ENCODE measurements at places on chromosomes 5 and 9.

DNA sequence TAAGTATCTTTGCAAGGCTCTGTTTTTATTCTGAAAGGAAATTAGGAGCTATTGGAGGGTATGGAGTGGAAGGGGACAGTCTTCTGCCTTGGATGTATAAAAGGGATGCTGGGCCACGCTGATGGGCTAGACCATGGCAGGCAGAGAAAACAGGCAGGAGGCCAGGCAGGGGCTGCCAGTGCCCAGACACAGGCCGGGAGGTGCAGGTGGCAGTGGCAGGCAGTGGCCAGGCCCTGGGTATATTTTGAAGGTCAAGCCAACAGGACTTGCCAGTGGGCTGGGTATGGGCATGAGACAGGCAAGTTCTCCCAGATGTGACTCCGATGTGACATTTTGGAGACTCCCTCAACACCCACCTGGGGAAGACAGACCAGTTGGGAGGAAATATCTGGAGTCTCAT, 131.9 kb downstream of the KCNIP1 start:
- DNase-seq = no peak

DNA sequence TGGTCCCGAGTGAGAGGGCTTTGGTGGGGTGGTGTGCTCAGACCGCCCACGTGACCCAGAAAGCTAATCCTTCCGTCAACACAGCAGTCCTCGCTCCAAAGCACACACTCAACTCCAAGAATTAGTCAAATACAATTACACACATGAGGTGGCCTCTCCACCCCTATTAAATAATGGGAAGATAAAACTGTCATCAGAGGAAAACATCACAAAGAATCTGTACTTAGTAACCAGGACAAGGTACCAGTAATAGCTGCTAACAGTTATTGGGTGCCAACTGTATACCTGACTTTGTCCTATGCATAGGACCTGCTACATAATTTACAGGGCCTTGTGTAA, 222.8 kb downstream of the HSPA4 start:
- DNase-seq = no peak

- DNase-seq = no peak
Observed at GRCh38 chr5:33362915-33363314, 77.8 kb upstream of the TARS1 start.

GRCh38 chr9:137920753-137921152, 43.2 kb downstream of the CACNA1B start:
- DNase-seq = no peak

DNA sequence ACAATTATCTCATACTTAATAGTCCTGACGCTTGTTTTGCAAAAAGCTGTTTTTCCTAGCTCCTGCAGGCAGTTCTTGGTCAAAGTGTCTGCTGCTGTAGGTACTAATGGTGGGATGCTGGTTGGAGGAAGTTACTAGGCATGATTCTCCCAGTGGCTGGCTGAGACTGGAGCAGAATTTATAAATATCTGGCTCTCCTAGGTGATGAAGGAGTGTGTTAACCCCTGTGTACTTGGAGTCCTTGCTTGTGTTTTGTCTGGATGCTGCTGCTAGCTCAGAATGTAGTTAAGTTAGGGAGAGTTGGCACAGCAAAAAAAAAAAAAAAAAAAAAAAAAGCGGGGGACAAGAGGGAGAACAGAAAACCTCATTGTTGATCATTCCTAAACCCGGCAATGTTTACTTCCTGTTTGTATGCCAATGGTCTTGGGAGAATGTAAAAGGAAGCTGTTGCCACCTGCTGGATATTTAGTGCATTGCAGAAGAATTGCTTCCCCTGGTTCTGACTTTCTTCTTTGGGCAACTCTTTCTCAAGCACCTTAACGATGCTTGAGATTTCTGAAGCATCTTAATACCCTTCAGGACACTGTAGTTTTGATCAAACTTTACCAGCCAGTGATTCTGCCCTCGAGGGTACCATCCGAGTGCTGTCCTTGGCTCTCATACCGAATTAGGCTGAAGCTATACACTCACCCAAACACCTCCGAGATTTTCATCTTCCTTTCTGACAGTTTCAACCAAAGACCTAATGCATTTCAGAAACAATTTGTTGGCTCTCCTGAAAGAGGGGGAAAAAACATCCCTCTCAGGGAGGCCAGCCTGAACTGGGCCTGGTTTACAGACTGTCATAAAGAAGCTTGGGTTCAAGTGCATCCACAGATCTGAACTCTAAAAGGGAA, 71.7 kb upstream of the WWC1 start:
- peak; percentile 55 for DNase-seq

GRCh38 chr9:121252104-121252851, 15.7 kb upstream of the GSN start:
- no peak for DNase-seq

DNA sequence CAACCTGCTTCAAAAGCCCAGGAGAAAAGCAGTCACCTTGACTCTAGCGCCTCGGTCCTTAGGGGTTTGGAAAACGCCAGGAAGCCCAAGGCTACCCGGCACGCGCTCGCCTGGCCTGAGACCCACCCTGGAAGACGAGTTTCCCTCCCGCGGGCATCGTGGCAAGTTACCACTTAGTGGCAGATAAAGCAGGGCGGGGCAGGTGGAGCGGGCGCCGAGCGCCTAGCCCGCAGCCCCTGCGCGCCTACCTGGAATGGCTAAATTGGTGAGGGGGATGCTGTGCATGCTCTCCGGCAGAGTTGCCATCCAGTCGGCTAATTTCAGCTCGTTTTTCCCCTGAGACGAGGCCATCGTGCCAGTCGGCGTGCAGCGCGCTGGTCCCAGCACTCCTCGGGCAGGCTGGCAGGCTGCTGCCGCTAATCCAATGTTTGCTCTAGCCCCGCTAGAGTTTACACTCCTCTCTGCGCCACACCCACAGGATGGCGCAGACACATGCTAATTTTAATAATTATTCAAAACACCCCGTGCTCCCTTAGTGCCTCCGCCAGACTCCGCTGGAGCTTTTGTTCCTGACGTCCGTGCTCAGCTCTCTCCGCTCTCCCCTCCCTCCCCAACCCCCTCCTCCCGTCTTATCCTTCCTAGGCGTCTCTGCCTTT, at the start of gene PLCXD3:
PLCXD3 (minus strand) TSS at position 426 of the 656 bp plus-strand sequence; CDS start at position 351, 75 bp downstream.
- no peak for DNase-seq

- no peak for DNase-seq
Observed at GRCh38 chr9:134367791-134368490, 41.7 kb downstream of the RXRA start.

GRCh38 chr5:55920784-55921183, 69.6 kb downstream of the IL31RA start:
- DNase-seq = no peak

DNA sequence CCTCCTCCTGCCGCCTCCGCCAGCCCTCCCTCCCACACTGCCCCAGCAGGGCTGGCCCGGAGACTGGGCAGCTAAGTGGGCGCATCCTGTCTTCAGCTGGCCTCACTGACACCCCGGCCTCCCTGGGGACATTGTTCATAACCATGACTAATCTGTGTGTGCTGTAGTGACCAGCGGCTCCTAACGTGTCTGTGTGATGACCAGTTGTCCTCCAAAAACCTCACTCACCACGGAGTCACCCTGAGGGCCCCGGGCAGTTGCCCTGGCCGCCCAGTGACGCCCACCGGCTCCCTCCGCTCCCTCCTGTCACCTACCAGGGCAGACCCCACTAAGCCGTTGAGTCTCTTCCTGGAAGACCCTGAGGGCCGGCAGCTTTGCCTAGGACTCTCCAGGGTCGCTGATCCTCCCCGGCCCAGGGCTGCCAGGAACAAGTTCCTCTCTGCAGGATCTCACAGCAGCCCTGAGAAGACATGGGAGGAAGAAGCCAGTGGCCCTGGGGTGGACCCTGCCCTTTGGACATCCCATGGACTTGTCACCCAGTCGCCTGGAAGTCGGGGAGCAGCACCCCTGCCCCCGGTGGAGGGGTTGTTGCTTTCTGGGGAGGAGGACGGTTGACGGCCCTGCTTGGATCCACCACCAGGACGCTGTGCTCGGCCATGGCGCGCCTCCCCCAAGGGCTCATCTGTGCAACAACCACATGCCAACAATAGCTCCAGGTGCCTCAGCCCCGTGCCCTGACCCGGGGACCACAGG, 110.2 kb upstream of the LMX1B start:
- DNase-seq = no peak

GRCh38 chr5:66757219-66757833, 161.1 kb downstream of the MAST4 start:
- DNase-seq = peak; percentile 60

DNA sequence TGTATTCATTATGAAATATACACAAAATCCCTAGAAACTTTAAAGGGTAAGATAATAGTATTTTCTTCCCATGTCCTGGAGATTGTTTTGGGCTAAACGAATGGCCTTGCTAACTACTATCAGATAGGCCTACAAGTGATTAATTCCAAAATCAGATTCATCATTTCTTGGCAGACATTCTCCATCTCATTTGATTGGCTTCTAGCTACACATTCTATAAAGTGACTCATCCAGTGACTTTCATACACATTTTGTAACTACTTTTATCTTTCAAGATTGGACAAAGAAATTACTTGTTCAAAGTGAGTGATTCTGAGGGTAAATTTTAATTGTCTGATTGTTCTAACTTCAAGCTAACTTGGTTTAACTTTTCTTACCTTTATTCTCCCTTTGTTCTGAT, 93.3 kb downstream of the RAPGEF6 start:
- no peak for DNase-seq

- no peak for DNase-seq
Observed at GRCh38 chr5:105993027-105993426, 1677.7 kb downstream of the EFNA5 start.

- DNase-seq = peak; percentile 82
Observed at GRCh38 chr9:127199001-127199791, 65.4 kb upstream of the GARNL3 start.

- DNase-seq = no peak
Observed at GRCh38 chr5:143174714-143175398, 228.6 kb downstream of the NR3C1 start.

DNA sequence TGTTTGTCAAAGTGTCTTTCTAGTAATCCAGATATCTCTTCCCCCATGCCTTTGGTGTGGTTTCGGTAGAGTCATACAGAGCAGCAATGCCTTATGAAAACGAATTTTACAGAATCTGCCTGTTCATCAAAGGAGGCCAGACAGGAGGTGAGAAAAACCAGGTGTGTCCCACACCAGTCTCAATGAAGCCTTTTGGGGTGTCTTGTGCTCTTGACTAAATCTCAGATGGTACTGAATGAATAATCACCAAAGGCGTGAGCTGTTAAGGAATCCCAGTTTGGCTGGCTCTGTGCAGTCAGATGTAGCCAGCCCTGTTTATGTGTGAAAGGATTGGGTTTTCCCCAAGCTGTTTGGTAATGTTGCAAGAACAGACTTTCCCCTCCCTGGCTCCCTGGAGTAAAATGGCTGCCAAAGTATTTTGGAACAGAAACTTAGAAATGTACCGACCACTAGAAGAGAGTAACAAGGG, 70.8 kb upstream of the CDKN2B start:
- peak; percentile 77 for DNase-seq

DNA sequence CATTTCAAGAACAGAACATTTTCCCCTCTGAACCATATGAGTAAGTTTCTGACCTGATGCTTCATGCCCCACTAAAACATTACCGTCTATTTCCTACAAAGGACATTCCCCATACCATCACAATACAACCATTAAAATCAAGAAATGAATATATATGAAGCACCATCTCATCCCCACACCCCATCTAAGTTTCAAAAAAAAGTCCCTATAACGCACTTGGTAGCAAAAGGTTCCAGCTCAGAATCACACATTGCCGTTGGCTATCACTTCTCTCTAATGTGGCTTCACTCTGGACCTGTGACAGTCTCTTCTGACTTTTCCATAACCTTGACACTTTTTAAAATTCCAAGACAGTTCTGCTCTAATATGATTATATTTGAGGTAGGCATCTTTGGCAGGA, 5.9 kb downstream of the EMB start:
- no peak for DNase-seq

DNA sequence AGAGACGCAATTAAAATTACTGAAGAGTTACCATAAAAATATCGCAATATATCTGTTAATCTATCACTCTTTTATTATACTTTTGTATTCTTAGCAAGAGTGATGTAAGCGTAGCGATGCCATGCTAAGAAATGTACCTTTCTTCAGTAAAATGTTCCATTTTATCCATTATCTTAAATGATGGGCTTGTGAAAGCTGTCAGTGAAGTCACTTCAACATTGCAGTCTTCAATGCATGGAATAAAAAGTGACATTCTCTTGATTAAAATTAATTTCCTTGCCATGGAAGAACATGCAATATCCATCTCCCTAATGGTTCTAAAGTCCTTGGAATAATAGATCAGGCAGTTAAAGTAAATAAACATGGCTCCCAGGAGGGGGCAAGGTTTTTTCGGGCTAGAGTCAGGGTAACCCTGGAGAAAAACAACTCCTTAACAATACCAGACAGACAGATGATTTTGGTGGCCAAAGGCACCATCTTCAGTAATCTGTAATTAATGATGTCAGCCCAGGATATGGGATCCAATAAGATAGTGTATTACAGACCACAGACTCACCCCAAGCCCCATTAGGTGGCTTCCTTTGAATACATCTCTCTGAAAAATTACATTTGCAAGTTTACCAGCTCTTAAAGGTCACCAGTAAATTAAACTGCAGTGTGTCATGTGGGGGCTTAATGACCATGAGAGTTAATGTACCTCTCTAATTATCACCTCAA, 677.1 kb downstream of the DTWD2 start:
- no peak for DNase-seq

DNA sequence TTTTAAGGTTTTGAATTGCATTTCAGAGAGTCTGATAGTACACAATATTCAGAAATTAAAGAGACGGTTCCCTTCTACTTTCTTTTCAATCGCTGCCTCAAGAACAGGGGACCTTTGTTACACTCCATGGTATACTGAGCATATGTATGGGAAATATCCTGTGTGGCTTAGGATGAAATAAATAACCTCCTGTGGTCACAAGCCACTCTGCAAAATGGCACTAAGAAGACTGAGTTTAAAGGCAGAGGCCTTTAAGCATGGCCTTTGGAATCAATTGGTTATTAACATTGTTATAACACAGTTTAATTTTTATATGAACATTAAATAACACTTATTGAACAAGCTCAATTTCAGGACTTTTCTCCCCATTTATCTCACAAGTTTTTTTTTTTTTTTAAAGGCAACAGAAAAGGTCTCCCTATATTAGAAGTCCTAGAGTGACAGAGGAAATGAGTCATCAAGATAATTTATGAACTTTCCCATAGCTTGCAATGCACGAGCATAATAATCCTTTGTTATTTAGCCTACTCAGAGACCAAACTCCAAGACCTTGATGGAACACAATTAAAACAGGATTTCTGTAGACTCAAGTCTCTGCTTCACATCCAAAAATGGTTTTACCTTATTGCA, 341.9 kb downstream of the TMEM167A start:
- no peak for DNase-seq

- DNase-seq = no peak
Observed at GRCh38 chr5:99349787-99350186, 421.0 kb upstream of the CHD1 start.

GRCh38 chr5:106205916-106206571, 1464.7 kb downstream of the EFNA5 start:
- no peak for DNase-seq
